ENCODE measurements at places on chromosomes 3 and 15.
A peak's percentile ranks its signal among the peaks of the same experiment; 100 is the strongest.

- DNase-seq, result no peak
These were observed 57.8 kb upstream of the CTDSPL start for GRCh38 chr3:37803726-37804469.

DNA sequence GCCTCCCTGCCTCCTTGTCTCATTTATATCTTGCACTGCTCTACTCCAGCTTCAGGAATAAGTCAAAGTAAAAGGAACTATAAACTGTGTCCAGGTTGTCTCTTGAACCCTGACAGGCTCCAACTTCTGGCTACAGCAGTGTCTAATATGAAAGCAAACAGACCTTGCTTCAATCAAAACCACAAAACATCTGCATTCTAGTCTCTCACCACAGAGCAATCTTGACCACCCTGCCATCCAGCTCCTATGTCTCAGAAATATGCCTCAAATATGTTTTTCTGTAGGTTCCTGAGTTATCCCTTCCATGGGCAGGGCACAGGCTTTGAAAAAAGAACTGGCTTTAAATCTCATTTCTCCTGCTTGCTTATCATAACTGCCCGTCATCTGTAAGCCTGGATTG, 13.0 kb upstream of the RAMAC start:
- DNase-seq, result no peak

- no peak for DNase-seq
These were observed 64.7 kb downstream of the ARRDC4 start for GRCh38 chr15:98025237-98025636.

- DNase-seq, result no peak
These were observed 189.0 kb upstream of the TMC3 start for GRCh38 chr15:81562986-81563385.

GRCh38 chr15:74768771-74769342, 13.0 kb upstream of the CSK start:
- DNase-seq, result peak; percentile 53

DNA sequence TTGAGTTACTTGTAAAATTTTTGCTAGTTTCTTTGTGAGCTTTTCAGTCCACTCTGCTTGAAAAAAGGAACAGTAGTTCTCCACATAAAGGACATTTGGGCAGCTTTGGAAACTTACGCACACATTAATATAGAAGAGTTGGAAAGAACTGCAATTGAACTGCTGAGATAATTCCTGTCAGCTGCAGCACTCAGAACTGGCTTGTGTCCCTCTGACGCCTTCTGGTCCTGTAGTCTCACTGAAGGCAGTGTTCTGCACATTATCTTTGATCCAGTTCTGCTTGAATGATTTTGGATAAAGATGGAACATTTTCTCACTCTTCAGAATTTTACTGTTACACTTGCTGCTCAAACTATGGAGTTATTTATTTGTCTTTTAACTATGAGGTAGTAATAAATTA, 901.9 kb downstream of the OTOL1 start:
- DNase-seq, result no peak

- DNase-seq, result no peak
These were observed 80.5 kb upstream of the NEO1 start for GRCh38 chr15:72971766-72972165.

DNA sequence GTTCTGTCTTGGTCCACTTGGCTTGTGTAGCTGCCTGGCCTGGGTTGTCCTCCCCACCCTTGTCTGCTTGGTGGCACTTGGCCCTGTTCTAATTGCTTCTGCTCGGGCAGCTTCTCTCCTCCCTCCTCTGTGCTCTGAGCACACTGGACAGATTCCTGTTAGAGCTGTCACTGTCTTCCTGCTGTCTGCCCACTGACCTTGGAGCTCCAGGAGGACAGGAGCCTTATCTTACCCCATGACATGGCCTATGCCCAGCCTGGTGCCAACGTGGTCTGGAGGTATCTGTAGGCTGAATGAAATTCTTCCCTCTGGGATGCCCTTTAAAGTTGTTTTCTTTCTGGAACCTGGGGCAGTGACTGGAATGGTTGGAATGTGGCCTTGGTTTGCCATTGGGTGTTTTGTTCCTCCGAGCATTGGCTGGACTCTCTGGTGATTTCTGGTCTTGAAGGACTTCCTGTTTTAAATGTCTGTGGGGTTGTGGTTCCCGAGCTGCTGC, 94.1 kb downstream of the FAM43A start:
- DNase-seq, result no peak

DNA sequence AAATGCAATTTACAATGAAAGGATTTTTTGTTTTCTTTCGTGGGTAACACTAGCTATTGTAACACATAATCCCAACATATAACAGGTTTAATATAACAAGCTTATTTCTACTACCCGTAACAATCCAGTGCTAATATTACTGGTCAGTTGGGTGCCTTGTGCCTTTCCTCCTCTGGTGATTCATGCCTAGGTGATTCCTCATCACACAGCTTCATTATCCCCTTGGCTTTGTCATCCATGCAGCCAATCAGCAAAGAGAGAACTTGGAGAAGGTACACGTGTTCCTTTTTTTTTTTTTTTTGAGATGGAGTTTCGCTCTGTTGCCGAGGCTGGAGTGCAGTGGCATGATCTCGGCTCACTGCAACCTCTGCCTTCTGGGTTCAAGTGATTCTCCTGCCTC, 30.7 kb downstream of the CHST14 start:
- DNase-seq, result no peak

DNA sequence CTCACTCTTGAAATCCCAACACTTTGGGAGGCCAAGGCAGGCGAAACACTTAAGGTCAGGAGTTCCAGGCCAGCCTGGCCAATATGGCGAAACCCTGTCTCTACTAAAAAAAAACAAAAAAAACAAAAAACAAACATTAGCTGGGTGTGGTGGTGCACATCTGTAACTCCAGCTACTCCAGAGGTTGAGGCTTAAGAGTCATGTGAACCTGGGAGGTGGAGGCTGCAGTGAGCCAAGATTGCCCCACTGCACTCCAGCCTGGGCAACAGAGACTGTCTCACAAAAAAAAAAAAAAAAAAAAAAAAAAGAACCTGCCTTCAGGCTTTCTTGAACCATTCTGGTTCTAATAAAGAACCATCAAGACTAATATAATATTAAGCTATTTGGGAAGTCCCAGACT, 16.5 kb downstream of the ARPP19 start:
- DNase-seq, result no peak

DNA sequence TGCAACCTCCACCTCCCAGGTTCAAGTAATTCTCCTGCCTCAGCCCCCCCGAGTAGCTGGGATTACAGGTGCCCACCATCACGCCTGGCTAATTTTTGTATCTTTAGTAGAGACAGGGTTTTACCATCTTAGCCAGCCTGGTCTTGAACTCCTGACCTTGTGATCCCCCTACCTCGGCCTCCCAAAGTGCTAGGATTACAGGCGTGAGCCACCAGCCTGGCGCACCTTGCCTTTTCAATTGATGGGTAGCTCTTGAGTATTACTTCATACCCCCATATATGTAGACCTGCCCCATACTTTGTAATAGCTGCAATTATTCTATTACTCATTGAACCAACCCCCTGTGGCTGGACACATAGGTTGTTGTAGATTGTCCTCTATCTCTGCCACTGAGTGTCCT, 101.3 kb downstream of the LRRK1 start:
- no peak for DNase-seq

GRCh38 chr3:187739561-187740332, 5.5 kb downstream of the BCL6 start:
- peak; percentile 75 for DNase-seq

- no peak for DNase-seq
These were observed 117.0 kb upstream of the TSPAN3 start for GRCh38 chr15:77187751-77188464.

- no peak for DNase-seq
These were observed 17.3 kb downstream of the GTPBP8 start for GRCh38 chr3:113008117-113008516.

DNA sequence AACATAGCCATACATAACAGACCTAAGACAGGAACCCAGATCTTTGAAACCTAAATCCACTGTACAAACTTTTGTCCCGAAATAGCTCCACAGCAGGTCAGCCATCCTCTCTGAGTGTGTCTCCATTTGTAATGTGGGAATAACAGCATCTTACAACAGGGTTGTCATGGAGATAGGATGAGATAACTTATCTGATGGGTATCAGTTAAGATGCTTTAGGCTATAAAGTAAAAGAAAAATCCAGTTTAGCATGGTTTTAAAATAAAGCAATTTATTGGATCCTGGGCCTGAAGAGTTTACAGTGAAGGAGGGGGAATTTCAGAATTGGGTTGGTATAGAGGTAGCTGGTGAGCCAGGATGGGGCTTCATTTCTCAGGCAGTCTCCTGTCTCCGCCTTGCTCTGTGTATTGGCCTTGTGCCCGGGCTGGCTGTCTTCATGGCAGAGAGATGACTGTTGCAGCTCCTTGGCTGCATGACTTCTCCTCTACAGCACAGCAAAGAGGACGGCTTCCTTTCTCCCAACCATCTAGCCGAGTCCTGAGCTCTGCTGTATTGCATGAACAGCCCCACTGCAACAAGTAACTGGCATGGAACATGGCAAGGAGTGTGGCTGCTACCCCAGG, 131.9 kb upstream of the PROK2 start:
- no peak for DNase-seq

GRCh38 chr3:23836536-23837230, 30.9 kb downstream of the UBE2E1 start:
- DNase-seq, result no peak

DNA sequence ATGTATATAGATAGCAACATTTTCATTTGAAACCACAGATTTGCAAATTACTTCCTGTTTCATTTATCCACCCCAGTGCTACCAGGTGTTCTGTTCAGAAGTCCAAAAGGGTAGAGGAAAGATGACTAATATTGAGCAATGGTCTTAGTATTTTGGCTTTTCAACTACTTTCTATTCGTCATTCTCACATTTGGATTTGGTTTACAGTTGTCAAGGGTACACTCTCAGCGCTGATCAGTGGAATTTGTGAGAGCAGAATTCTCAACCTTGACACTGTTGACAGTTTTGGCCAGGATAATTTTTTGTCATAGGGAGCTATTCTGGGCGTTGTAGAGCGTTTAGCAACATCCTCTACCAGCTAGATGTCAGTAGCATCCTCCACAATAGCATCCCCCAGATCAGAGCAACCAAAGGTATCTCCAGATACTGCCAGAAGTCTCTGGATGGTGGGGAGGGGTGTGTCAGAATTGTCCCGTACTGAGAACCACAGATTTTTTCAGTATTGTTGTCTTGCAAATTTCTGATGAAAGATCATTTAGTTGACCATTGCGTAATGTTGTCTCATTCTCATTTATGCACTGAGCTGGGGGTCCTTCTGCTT, 4.2 kb downstream of the HMCES start:
- no peak for DNase-seq

- no peak for DNase-seq
These were observed 154.8 kb upstream of the SNTN start for GRCh38 chr3:63497641-63498040.

- DNase-seq, result no peak
These were observed 405.1 kb downstream of the ROBO1 start for GRCh38 chr3:79362571-79363270.

GRCh38 chr3:52983336-52983807, 62.5 kb downstream of the SFMBT1 start:
- DNase-seq, result no peak

DNA sequence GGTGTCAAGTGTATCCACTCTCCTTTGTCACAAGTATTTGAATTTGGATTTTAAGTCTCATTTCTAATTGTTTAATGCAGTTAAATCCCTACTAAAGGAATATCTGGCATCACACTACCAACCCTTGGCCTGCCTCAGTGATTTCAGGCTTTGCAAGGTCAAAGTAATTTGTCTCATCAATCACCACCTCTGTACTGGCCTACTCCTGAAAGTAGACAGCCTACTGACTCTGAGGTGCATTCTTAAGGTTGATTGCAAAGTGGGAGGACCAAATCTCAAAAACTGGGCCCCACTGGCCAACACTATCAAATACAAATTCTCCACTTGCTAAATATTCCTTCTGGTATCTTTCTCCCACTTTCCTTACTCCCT, 851 bp upstream of the TEX55 start:
- no peak for DNase-seq

DNA sequence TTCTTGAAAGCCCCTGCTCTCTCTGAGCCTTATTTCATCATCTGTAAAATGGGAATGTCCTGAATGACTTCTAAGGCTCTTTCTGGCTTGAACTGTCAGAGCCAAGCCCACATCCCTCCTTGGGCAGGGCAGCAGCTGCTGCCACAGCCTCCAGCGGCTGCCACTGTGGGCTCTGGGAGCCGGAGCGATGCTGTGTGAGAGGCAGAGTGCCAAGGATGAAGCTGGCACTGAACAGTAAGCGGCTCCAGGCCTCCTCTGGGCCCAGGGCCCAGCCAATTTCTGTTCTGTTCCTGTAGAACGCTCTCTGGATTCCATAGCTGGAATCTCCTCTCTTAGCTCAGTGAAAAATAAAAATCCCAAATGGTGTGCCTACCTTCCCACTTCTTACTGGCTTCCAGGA, 4.4 kb downstream of the CPLX3 start:
- DNase-seq, result no peak

GRCh38 chr3:115627180-115628074, 4.1 kb downstream of the GAP43 start:
- DNase-seq, result no peak

Measured in progenitor cell of endocrine pancreas (in vitro differentiated cells).